Dermis blood vessel endothelial cell (primary cell): ENCODE measurements at places on chromosomes 16 and 17. TPM values are rescaled to one million over a fixed set of nuclear protein-coding genes. Genes with fewer than 3 reads are reported as not detected.

GRCh38 chr17:44210342-44211192 lies 8.9 kb downstream of the UBTF start:
- peak; percentile 94 for DNase-seq

GRCh38 chr17:35947156-35947585 lies 3.7 kb upstream of the LYZL6 start:
- DNase-seq = peak; percentile 70

GRCh38 chr16:6600167-6600566 lies 732.5 kb upstream of the RBFOX1 start:
- no peak for DNase-seq

DNA sequence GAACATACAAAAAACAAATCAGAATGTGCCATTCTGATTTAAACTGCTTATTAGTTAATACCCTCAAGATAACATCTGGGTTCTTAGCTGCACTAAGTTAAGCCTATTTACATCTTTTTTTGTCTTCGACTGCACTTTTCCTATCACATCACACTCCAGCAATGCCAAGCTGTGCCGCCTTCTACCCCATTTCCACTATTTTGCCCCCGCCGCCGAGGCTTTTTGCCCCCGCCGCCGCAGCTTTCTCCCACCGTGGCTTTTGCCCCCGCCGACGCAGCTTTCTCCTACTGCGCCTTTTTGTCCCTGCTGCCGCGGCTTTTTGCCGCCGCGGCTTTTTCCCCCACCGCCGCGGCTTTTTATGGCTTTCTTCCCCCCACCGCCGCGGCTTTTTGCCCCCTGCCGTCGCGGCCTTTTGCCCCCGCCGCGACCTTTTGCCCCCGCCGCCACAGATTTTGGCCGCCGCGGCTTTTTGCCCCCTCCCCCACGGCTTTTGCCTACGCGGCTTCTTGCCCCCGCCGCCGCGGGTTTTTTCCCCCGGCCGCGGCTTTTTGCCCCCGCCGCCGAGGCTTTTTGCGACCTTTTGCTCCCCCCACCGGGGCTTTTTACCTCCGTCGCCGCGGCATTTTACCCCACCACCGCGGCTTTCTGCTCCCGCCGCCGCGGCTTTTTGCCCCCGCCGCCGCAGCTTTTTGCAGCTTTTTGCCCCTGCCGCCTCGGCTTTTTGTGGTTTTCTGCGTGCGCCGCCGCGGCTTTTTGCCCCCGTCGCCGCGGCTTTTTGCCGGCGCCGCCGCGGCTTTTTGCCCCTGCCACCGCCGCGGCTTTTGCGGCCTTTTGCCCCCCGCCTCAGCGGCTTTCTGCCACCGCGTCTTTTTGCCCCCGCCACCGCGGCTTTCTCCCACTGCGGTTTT lies 331.4 kb upstream of the WSB1 start:
- no peak for DNase-seq

The CAPNS2 gene
- 0.70 and 1.7 TPM in 2 replicates for total RNA-seq

DNA sequence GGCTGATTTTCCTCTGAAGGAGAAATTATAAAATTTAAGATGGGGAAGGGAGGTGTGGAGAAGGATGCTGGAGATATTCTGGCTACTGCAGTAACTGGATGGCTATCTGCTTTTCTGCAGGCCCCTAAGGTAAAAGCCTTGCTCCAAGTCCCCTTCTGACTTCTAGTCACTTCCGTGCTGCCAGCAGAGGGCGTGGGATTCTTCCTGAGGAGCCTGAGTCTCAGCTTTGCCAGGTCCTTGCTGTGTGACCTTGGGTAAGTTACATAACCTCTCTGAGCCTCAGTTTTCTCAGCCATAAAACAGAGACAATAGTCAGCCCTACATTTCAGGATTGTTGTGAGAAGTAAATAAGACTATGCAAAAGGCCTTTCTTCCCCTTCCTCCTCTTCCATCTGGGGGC lies 24.3 kb upstream of the TMEM220 start:
- peak; percentile 33 for DNase-seq

GRCh38 chr17:27572665-27573064 lies 58.3 kb upstream of the LGALS9 start:
- DNase-seq = no peak

GRCh38 chr17:65017207-65017774 lies 39.2 kb downstream of the GNA13 start:
- no peak for DNase-seq

The SHPK gene
- 21.8 and 29.0 TPM in 2 replicates for total RNA-seq

GRCh38 chr16:30535106-30535776 lies 583 bp upstream of the ZNF747 start:
- DNase-seq = peak; percentile 50

The CCL14 gene
- 14.2 and 24.2 TPM in 2 replicates for total RNA-seq

DNA sequence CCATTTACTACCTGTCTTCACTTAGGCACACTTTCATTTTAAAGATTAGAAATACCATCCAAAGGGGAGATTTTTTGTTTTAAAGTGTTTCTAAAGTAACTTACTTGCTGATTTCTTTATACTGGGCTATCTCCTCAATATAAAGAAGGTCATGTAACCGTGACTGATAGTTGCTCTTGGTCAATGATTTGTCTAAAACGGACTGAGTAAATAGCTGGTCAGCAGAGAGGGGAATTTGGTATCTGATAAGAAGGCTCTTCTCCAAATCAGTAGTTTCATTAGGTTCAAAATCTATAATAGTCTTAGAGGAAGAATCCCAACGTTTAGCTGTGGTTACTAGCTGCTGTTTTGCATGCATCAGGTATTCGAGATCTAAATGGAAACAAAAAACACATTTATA lies 66.4 kb downstream of the HELZ start:
- no peak for DNase-seq

The OR1F1 gene
- total RNA-seq = not detected in 2 replicates

DNA sequence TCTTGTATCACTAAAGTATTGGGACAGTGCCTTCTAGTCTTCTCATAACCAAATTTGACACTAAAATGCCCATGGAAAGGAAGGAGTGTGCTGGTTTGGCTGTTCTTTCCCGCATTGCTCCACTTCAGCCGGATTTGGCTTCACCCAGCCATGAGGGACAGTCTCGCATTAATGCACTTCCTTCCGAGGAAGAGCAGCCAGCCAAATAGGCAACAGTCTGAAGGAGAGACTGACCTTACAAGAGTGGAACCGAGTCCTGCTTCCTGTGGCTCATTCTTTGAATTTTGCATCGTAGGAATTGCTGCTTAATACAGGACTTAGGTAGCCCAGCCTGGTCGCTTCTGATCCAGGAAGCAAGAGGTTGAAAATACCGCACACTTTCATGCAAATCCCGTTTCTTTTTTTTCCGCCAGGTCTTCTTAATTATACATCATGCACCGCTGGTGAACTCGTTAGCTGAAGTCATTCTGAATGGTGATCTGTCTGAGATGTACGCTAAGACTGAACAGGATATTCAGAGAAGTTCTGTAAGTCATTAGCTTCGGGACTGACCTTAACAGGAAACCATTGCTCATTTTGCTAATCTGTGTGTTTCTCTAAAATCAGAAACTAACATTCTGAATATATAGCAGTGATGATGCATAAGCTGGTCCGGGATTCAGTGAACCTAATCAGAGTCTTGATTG lies 38.2 kb downstream of the CLEC16A start:
- peak; percentile 19 for DNase-seq

DNA sequence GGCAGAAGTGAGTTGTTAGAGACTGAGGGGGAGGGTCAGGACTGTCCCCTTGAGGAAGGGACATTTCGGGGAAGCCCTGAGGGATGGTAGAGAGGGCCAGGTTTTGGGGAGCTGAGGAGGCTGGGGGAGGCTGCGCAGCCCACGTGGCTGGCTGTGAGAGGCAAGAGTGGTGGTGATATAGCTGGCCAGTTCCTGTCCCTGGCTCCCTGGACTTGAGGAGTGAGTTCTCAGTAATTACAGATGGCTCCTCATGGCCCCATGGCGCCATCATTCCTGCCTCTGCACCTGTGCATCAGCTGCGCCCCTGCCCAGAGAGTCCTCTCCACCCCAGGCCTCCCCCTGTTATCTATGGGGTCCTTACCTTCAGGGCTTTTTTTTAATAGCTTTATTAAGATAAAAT lies 30.3 kb downstream of the MPRIP start:
- DNase-seq = no peak

DNA sequence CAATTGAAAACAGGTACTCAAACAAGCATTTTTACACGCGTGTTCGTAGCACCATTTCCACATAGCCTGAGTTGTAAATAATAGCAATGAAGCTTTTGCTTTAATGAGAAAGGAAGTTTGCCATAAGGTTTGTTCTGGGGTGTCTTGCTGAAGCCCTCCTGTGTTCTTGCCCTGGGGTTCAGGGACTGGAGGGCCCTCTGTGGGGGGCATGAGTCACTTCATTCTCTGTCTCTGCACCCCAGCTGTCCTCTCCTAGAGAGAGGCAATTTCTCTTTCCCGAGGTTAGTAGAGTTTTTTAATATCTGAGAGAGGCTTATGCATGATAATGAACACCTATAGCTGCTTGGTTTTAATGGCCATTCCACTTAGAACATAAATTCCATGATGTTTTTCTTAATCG lies 9.6 kb downstream of the AFMID start:
- no peak for DNase-seq

DNA sequence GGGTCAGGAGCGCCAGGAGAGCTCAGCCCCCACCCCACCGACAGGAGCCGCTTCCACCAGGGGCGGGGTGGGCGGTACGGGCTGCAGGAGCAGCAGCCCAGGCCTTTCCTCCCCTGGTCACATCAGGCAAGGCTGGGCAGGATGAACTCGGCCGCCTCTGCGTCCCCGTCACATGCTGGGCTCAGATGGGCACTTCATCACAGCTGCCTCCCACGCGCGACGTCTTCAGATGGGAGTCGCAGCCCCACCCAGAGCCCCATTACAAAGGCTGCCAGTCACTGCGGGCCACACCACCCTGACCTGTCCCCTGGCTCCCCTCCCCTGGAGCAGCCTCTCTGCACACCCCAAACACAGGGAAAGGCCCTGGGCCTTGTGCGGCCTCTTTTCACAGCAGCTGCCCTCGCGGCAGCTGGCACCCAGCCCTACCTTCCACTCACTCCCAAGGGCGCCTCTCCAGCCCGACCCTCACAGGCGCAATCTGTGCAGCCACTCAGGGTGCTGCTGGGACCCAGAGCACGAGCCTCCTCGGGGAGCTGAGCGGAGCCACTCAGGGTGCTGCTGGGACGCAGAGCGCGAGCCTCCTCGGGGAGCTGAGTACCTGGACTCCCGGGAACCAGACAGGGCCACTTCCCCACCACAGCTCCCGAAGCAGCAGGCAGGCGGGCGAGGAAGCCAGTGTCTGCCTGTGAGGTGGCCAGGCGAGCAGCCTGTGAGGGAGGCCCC lies 4.7 kb downstream of the ZNF598 start:
- DNase-seq = no peak

- DNase-seq = peak; percentile 75
Measured at GRCh38 chr17:80984749-80985148, 6.9 kb upstream of the CHMP6 start.

- DNase-seq = no peak
Measured at GRCh38 chr16:50909831-50910735, 168.2 kb downstream of the CYLD start.

DNA sequence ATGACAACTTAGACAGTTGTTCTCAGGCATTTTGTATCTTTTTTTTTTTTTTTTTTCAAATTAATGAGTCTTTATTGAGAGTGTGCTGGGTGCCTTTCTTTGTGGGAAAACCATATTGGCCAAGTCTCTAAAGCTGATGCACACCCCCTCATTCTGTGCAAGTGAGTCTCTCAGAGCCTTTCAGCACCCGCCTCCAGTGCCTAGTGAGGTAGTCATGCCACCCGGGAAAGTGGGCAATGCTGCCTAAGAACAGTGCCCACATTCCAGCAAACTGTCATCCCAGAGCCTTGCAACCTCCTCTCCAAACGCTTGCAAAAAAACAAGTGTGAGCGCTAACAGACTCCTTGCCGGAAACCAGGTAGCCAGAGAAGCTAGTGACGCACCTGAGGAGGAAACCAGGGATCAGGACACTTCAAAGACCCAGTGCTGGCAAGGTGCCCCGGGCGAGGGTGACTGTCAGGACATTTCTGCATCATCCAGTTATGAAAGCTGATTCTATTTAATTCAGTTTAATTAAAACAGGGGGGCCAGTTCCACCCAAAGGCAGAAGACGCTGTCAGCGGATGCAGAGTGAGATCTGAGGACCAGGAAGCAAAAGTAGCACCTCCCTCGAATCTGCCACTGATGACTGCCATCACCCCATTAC lies 34.9 kb downstream of the SMARCE1 start:
- DNase-seq = no peak

GRCh38 chr16:50742576-50743200 lies 802 bp downstream of the CYLD start:
- peak; percentile 27 for DNase-seq

DNA sequence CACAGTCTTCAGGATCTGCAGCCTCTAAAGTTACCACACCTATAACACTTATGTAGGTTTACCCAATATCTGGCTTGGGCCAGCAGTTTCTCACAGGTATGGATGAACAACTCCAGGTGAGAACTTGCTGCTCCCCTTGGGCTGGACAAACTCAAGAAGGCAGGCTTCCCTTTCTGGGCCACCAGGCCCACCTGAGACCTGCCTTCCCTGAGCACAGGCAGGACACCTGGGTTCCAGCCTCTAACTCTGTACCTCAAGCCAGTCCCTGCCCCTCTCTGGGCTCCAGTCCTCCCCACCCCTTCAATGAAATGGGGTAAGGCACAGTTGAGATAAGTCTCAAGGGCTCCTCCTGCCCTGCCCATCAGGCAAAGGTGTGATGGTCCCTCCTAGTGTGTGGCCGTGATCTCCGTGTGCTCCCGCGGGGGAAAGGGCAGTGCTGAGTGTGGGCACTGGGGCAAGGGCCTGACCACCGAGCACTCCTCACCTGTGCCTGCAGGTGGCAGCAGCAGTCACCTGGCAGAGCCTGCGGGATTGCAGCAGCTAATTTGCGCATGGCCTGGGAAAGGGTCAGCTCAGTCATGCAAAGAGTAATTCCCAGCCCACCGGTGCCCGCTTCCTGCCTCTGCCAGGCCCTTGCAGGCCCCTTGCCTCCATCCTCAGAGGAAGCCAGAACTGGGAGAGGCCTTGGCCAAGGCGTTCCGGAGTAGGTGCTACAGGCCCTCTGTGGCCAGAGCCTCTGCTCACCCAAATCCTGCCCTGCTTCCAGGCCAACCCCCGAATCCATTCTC lies 28.2 kb upstream of the ADGRG1 start:
- DNase-seq = peak; percentile 77

The KRT20 gene
- total RNA-seq = not detected in 2 replicates

The SLC16A6 gene
- total RNA-seq = 1.5 TPM in 2 replicates

The GPR139 gene
- total RNA-seq = not detected in 2 replicates

The SLC4A1 gene
- total RNA-seq = not detected in 2 replicates

The TUBD1 gene
- 8.7 and 8.9 TPM in 2 replicates for total RNA-seq
